ENCODE measurements at places on chromosomes 3 and 15. TPM values are rescaled to one million over a fixed set of nuclear protein-coding genes. Genes with fewer than 3 reads are reported as not detected.

Gene CHRD
- 0.12 TPM for total RNA-seq

Gene IGSF10
- total RNA-seq: 0.78 TPM

Gene DUOXA2
- total RNA-seq: not detected

Gene SERINC4
- total RNA-seq: 0.05 TPM

Gene LMAN1L
- not detected for total RNA-seq

Gene SNRK
- 3.8 TPM for total RNA-seq

Gene RHOV
- total RNA-seq: 4.1 TPM

Gene ALS2CL
- total RNA-seq: 6.2 TPM

Gene GOLGA6D
- total RNA-seq: not detected

Gene LOXL1
- 0.28 TPM for total RNA-seq

Gene WNT7A
- total RNA-seq: 0.10 TPM

Gene KLHL18
- 18.9 TPM for total RNA-seq

Gene NTRK3
- total RNA-seq: 22.2 TPM

Gene MKRN2OS
- not detected for total RNA-seq

Gene ROPN1
- not detected for total RNA-seq

Gene SEMA3B
- total RNA-seq: 9.3 TPM

Gene SH3BP5
- 21.3 TPM for total RNA-seq

Gene TADA3
- total RNA-seq: 55.9 TPM

Gene PARP9
- total RNA-seq: 5.3 TPM

Gene UBAP1L
- 0.59 TPM for total RNA-seq

Gene CCR3
- total RNA-seq: not detected
